ENCODE measurements at places on chromosomes 4 and X.

- DNase-seq = no peak
These were observed 59.7 kb upstream of the IL15 start for GRCh38 chr4:141576585-141577110.

DNA sequence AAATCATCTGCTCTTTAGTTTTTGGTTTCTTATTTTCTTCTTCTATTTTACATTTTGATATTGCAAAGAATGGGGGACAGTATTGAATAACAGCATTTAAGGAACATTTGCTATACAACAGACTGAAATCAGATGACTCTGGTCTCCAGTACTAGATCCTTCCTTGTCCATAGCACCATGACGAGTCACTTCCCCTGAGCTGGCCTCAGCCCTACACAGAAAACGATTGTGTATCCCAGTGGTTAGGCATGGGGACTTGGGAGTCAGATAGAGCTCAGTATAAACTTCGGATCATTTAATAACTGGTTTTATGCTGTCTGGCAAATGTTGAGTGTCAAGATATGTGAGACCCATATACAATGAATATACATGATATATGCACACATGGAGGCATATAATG is 44.7 kb upstream of the BEX4 start:
- no peak for DNase-seq

- DNase-seq = peak; percentile 0
These were observed 29.0 kb downstream of the PDHA1 start for GRCh38 chrX:19372547-19373331.

- peak; percentile 96 for DNase-seq
These were observed 83.7 kb downstream of the PSAPL1 start for GRCh38 chr4:7351014-7351413.

DNA sequence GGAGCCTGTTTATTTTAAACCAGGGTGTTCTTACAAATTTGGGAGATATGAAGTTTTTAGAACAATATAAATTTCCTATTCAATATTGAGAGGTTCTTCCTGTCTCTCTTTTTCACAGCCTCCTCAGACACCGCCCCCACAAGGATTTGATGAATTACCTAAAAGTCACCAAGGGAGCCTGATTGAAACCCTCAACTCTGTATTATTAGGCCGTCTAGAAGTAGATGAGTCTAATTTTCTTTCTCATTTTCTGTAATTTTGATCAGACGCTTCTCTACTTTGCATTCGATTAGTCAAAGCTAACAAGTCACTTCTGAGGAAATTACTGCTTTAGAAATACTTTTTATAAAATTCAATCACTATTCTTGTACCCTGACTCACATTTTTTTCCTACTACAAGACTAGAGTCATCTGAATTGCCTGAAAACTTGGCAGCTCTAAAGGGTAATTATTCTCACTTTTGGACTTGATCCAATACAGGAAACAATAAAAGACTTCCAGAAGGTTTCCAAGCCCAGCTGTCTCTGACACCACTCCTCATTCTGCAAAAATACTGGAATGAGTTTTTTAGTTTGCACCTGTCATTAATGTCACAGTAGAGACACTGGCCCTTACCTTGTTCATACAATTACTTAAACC is 111.2 kb downstream of the ELOVL6 start:
- DNase-seq = peak; percentile 88

DNA sequence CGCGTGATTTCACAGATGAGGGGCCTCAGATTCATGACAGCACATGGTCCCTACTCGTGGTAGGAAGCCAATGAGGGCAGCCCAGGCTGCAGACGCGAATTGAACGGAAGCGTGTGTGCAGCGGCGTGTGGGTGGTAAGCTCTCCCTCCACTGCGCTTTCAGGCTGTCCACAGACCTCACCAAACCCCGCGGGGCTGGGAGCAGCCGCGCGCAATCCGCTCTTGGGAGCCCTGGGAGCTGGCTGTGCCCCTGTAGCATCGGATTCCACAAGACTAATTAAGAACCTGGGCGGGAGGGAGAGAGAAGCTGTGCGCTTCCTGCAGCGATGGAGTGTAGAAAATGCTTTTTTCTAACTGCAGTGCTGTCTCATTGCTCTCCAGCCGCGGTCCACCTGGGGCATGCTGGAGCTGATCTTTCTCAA is 134.9 kb downstream of the STOX2 start:
- no peak for DNase-seq

GRCh38 chr4:144174401-144175067 is 34.0 kb upstream of the GYPA start:
- DNase-seq = peak; percentile 70

DNA sequence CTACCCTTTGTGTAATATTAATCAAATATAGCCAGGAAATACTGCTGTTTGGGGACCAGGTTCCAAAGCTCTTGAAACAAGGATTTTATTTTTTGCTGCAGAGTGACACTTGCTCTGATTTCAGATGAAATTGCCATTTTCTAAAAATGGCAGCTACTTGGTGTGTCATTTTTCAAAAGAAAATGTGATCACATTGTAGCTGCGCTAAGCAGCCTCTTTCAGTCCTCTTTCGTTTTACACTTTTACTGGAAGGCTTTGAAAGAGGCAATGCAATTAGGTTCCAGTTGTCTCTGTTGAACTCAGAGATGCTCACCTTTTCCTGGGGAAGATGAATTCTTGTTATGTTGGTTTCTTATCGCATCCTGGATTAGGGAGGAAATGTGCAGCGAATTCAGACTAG is 85.1 kb downstream of the CT47B1 start:
- no peak for DNase-seq
